ENCODE measurements at places on chromosomes 4 and X. TPM values are rescaled to one million over a fixed set of nuclear protein-coding genes. Genes with fewer than 3 reads are reported as not detected.

TCEANC gene
- 4.1 TPM for total RNA-seq

DNA sequence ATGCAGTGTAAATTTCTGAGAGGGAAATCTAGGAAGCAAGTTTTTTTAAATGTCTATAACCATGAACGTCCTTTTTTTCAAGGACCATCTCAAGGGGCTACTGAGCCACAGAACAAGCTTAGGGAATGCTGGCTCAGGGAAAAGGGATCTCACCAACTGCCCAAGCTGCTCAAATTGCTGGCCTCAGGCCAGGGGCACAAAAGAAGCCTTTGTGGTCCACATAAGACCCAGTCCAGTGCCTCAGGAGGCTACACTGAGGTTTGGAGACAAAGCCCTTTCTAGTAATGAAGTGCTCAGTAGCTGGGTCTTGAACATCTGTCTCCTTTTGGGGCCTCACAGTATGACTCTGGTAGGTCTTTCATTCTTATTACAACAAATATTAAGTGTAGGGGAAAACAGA is 305.5 kb downstream of the RAB28 start:
- no peak for DNase-seq

- DNase-seq = no peak
Measured at GRCh38 chr4:61468024-61468720, 268.0 kb downstream of the ADGRL3 start.

DNA sequence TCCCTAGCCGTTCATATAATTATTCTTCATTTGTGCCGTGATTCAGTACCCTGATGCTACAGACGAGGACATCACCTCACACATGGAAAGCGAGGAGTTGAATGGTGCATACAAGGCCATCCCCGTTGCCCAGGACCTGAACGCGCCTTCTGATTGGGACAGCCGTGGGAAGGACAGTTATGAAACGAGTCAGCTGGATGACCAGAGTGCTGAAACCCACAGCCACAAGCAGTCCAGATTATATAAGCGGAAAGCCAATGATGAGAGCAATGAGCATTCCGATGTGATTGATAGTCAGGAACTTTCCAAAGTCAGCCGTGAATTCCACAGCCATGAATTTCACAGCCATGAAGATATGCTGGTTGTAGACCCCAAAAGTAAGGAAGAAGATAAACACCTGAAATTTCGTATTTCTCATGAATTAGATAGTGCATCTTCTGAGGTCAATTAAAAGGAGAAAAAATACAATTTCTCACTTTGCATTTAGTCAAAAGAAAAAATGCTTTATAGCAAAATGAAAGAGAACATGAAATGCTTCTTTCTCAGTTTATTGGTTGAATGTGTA is 7.0 kb downstream of the SPP1 start:
- DNase-seq = no peak

GRCh38 chrX:153608806-153609205 is 9.9 kb upstream of the CCNQ start:
- no peak for DNase-seq

DNA sequence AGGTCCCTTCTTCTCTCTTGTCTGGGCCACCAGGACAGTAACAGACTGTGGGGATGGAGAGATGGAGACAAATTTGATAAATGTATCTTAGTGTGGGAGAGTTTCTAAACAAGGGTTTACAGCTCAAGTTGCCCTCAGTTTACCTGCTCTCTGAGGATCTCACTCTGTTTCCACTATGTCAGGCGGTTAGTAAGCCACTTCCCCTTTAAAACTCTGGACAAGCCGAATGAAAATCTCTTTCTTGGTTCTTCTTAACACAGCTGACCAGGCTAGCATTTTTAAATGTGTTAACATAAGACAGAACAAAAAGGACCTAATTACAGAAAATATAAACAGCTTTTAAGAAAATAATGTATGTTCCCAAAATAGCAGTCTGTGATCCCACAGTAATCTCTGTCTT is 2.9 kb upstream of the SCARB2 start:
- no peak for DNase-seq

Measured in activated CD8-positive, alpha-beta T cell treated with anti-CD3 and anti-CD28 coated beads, Interleukin-2, amount 10 ng/mL, durations not matched to agents 7 days and 5 days (primary cell).